ENCODE measurements at places on chromosomes 2 and 18.

- no peak for DNase-seq
These were observed 27.4 kb downstream of the SLC66A2 start for GRCh38 chr18:79923896-79924585.

GRCh38 chr2:20291846-20292408 is 58.7 kb downstream of the PUM2 start:
- DNase-seq = no peak

GRCh38 chr2:216857131-216857550 is 2.7 kb downstream of the TNP1 start:
- no peak for DNase-seq

- DNase-seq = no peak
These were observed 30.2 kb upstream of the GRP start for GRCh38 chr18:59189746-59190145.

DNA sequence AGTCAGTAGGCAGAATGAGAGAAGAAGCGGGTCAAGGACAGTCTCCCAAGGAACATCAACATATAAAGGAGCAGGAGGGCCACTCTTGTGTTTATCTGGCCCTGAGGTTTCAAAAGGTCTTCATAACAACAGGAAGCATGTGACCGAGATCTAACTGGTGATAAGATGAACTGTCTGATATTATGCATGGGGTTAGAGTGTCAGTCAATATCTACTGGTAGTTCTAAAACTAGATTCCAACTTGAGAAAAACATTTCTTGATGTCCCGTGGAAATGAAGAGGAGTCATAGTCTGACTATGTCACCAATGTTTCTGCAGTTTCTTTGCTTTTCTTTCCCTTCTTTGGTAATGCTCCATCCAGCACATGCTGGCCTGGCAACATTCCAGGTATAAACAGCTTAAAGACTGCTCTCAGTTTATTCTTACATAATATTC is 77.5 kb upstream of the ITPRID2 start:
- peak; percentile 49 for DNase-seq

DNA sequence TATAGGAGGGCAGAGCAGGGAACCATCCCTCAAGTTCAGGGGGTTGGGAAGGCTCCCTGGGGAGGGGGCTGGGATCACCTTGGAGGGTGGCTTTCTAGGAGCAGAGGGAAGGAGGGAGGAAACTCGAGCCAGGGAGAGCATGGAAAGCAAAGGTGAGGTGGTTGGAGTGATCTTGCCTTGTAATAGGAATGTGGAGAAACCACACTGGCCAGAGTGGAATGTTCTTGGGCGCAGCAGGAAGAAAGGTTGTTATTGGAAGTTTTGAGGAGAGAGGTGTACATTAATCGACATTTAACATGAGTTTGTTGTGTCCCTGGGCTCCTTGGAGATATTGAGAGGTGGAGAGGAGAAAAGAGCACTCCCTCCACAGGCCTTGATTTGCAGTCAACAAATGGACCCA is 272.2 kb downstream of the PRKCE start:
- no peak for DNase-seq
